ENCODE measurements at places on chromosomes 2 and 18.
A peak's percentile ranks its signal among the peaks of the same experiment; 100 is the strongest.

GRCh38 chr2:43051338-43051737 lies 175.1 kb downstream of the ZFP36L2 start:
- no peak for DNase-seq

DNA sequence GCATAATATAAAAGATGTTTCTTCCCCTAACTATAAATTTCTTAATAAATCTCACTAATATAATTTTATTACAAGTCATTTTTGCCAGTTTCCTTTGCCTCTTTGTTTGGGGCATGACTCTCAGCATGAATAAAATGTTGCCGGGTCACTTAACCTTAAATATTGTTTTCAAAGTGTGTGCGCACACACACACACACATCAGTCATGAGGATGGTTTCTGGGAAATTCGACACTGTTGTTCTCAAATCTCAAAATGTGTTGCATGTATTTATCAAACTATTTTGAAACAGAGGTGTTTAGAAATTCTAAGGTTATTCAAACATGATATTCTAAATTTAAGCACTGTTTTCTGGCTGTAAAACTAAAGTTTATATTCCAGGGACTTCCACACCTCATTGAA lies 31.5 kb downstream of the FAP start:
- no peak for DNase-seq

DNA sequence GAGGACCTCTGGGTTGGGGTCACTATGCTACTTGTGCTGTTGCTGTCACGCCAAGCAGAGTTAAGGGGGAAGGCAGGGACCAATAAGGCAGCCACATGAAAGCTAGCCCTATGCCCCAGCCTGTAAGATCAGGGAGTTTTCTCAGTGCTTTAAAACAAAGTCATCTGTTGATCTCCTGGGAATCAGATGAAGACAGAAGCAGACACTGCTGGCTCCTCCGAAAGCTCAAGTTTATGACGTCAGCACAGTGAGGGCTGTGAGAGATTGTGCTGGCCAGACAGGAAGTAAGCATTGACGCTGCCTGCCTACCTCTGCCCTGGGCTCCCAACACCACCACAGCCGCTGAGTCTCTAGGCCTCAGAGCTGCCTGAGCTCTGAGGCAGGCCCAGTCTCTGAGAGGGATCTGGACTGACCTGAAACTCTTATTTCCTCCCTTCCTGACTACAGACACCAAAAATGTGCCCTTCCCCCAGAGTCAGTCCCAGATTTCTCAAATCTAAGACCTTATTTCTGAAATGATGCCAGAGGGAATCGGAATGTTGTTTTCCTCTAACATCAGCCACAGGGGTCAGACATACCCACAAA lies 118.1 kb upstream of the EPAS1 start:
- peak; percentile 20 for DNase-seq

- DNase-seq: no peak
Observed at GRCh38 chr2:241989074-241989473, 119.5 kb downstream of the RTP5 start.

GRCh38 chr2:199756743-199757142 lies 94.2 kb downstream of the FTCDNL1 start:
- DNase-seq: no peak

- peak; percentile 50 for DNase-seq
Observed at GRCh38 chr2:193584522-193584938, 1389.8 kb upstream of the TMEFF2 start.

GRCh38 chr2:45607701-45608100 lies 3.4 kb downstream of the SRBD1 start:
- DNase-seq: peak; percentile 50

GRCh38 chr18:39366656-39367055 lies 1801.1 kb upstream of the CELF4 start:
- no peak for DNase-seq

Measured in COLO829 (cell line).